ENCODE measurements at places on chromosomes 4 and X.
A peak's percentile ranks its signal among the peaks of the same experiment; 100 is the strongest.

GRCh38 chr4:3607690-3608552, 75.7 kb upstream of the LRPAP1 start:
- DNase-seq, result no peak

- DNase-seq, result no peak
These were observed 101.0 kb upstream of the UBQLN2 start for GRCh38 chrX:56462389-56462788.

GRCh38 chr4:54513204-54513603, 144.6 kb upstream of the KIT start:
- DNase-seq, result no peak

GRCh38 chrX:15930585-15930984, 76.0 kb upstream of the AP1S2 start:
- DNase-seq, result no peak

GRCh38 chr4:147787204-147787603, 55.3 kb downstream of the ARHGAP10 start:
- DNase-seq, result no peak

- no peak for DNase-seq
These were observed 611.9 kb upstream of the TECRL start for GRCh38 chr4:65021149-65021548.

DNA sequence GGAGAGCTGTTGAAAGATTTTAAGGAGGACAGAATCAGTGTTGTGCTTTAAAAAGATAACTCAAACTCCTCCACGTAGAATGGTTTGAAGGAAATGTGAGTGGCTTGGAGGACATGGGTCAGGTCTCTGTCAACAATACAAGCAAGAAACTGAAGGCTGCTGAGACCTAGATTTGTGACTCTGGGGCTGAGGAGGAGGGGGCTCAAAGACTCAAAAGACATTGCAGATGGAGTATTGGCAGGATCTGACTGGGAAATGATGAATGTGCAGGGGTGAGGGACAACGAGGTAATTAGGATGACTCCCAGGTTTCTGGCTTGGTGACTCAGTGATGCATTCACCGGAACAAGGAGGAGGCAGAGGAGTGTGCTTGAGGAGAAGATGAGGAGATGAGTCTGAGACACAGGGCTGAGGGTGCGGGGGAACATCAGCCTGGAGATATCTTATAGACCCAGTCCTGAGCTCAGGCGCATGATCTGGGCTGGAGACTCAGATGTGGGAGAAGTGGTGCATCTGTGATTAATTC, 3.3 kb upstream of the RPS4X start:
- no peak for DNase-seq

DNA sequence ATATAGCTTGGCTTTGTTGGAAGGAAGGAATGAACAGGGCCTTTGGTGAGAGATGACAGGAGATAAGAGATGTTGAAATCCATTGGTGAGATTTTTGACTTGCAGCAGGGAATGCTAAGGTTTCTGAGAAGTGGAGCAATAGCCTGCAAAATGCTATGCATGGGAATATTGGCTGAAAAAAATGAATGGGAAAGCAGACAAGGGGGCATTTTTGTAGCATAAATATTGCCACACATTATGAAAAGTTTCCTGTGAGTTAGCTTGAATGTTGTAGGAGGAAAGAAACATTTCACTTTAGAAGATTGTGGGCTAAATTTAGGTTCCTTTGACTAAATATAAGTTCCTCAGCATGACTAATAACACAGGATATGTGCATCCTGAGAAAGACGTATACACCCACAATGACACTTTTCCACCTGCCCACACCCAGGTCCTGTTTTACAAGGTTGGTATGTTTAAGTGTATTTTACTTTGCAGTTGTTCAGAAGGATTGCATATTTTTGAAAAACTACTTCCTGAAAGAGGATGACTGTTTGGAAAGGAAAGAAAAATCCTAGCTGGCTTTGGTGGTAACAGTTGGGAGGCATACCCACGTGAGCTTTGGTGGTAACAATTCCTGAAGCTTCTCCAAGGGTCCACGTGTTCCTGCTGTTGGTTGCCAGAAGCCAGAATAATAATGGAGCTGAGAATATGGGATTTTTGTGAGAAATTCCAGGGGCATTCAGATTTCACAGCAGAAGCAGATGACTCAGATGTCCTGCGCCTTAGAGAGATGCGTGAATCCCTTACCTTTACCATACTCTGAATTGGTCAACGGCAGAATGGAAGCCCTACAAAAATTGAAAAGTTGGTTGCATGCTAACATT, 28.5 kb downstream of the PHEX start:
- DNase-seq, result no peak

DNA sequence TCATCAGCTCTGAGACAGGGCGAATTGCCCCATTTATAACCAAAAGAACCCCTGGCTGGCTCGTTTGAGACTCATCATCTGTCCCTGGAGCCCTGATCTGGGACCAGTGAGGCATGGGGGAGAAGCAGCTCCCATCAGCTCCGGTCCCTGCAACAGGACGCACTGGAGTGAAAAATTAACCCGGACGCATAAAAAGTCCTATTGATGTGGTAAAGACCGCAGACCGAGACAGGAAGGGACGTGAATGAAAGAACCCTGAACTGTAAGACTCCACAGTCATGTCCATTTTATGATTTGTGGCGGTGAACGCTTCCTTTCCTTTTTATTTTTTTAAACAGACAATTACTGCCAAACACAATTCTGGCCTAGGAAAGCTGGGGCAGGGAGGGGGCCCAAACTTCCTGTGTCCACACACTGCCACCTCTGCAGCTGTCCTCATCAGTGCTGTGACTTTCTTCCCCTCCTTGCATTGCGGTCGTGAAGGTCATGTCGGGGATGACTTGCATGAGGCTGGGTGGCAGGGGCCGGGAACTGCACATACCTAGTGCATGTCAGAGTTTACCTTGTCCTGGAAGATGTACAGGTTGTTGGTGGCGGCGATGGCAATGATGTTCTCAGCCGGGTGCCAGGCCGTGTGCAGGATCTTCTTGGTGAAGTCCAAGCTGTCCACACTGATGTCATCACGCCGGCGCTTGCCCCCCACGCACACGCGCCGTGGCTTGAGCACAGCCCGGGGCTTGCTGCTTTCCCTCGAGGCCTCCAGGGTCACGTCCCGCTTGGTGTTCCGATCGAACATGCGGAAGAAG, 53.3 kb downstream of the WFS1 start:
- no peak for DNase-seq

DNA sequence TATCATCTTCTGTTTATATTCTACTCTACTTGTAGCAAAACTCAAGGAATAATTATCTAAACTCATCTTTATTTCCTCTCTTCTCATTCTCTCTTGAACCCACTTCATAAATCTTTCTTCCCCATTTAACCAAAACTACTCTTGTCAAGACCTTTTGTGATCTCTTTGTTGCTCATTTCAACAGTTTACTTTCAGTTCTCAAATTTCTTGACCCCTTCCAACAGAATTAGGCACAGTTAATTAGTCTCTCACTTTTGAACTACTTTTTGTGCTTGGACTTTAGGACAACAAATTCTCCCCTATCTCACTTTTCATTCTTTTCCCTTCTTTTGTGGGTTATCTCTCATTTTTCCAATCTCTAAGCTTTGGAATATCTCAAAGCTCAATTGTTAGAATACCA, 27.4 kb upstream of the CAMK2D start:
- no peak for DNase-seq

DNA sequence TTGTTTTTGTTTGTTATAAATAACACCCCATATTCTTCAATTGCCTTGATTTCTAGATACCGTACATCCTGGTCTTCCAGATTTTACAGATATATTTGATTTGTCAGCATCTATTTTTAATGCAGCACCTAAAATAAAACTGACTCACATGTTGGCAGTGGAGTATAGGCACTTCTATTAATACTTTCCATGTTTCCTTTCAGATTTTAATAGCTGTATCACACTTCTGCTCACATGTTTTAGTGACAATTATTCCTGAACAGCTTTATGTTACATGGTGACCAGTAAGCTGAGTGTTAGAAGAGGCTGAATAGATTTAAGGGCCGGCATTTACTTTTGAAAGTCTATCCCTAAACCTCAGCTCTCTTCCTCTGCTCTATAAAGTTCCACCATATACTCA, 46.1 kb downstream of the C4orf46 start:
- DNase-seq, result no peak

GRCh38 chr4:74451214-74451661, 6.3 kb downstream of the AREG start:
- DNase-seq, result no peak

DNA sequence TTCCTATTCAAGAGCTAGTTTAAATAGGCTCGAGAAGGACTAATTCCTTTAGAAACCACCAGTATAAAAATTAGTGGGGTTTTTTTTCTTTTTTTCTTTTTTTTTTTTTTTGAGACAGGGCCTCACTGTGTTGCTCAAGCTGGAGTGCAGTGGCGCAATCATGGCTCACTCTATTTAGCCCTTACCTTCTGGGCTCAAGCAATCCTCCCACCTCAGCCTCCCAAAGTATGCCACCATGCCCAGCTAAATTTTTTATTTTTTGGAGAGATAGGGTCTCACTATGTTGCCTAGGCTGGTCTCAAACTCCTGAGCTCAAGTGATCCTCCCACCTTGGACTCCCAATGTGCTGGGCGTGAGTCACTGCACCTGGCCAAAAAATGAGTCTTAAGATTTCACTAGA, 52.8 kb downstream of the APOO start:
- no peak for DNase-seq

- DNase-seq, result no peak
These were observed at the start of gene DCLK2 for GRCh38 chr4:150078041-150078578. DCLK2 (plus strand) TSS chr4:150078445; CDS start chr4:150079028, 583 bp downstream.

GRCh38 chr4:19402581-19403065, 849.1 kb upstream of the SLIT2 start:
- DNase-seq, result no peak

GRCh38 chrX:96569034-96569433, 115.6 kb upstream of the DIAPH2 start:
- no peak for DNase-seq

DNA sequence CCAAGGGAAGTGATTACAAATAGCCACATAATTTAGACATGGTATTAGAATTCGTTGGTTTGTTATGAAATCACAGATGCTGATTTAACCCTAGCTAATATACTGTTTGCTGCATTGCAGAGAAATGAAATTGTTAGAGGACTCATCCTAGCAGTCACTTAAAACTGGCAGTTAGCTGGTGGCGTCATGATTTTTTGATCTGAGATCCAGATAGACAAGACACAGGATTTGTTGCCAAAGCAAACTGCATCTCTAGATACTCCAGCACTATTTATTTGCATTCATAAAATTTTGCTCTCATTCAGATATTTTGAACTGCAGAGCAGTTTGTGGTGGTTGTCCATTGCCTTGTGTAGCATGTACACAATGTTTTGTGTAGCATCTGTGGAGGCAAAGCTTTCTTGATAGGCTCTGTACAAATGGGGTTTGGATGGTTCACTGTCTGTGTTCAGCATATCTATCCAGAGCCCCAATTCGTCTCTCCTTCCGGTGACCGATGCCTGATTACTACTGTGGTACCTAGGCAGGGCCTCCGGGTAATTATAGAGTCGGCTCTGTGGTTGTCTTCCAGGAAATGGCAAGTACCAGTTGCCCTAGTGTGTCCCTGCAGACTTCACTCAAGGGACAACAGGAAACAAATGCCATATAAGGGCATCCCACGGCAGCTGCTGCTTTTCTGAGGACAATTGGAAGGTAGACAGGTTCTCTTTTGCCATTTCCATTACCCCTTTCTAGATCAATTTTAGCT, 30.1 kb upstream of the SPARCL1 start:
- peak; percentile 3 for DNase-seq

- DNase-seq, result no peak
These were observed 3.2 kb downstream of the EFNB1 start for GRCh38 chrX:68832101-68832416.

DNA sequence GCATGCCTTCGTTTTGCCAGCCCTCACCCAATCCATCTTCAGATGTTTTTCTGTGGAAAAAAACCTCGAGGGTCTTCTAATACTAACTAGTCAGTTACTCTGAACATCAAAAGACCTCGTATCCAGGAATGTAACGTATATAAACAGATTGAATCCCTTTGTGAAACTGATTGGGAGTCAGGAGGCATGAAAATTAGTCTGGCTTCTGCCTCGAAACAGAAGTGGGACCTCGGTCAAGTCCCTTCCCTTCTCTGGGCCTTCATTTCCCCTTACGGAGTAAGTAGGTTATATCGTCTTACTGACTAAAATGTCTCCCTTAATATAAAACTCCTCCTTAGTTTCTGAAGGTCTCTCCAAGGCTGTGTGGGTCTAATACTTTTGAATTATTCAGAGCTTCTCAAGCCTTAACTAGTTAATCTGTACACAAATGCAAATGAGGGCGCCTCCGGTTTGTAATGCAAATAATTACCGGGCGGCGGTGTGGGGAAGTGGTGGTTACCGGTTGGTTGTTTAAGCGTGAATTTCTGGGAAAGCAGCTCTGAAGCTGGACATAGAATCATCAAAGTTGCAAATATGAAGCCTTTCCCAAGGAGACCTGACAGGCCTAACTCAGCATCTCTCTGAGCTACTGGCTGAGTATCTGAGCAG, 11.4 kb upstream of the NKRF start:
- DNase-seq, result no peak

GRCh38 chr4:8394061-8394519, 46.4 kb downstream of the ACOX3 start:
- no peak for DNase-seq

DNA sequence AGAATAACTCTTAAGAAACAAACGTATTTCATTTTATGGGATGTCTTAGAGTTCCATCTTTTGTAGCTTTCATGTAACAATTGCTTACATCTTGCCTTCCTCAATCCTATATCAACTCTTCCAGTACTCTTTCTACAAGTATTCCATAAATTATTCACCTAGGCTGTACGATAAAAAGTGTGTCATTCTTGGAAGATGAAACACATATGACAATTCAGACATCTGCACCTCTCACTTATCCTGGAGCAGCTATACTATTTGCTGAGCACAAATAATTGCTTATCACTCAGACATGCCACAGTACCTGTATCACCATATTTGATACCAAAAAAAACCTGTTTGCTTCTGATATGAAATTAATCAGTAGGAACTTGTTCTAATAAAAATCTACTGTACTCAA, 1.0 kb downstream of the POF1B start:
- no peak for DNase-seq

- DNase-seq, result no peak
These were observed 77.6 kb downstream of the PPP3CA start for GRCh38 chr4:101269682-101270081.

DNA sequence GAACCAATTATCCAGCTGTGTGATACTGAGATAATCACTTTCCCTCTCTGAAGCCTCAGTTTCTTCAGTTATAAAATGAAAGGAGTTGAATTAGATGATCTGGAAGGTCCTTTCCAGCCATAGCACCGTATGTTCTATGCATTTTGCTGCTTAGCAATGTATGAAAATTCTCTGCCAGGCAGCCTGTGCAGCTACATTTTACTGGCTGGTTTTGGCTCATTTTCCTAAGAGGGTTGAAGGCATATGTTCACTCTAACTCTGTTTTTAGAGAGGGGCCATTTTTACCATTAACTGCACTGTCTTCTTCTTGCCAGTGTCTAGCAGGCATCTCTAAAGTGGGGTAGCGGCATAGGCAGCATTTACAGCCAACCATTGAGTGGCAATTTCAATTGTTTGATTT, 26.1 kb downstream of the TRPC5 start:
- DNase-seq, result no peak

GRCh38 chr4:115873048-115873447, 759.6 kb upstream of the NDST4 start:
- no peak for DNase-seq

Measured in T follicular helper cell (primary cell).